ENCODE measurements at places on chromosomes 7 and 10.

GRCh38 chr10:30828680-30829079, 199.1 kb upstream of the LYZL2 start:
- DNase-seq = no peak

GRCh38 chr7:43021431-43021830, 89.3 kb downstream of the MRPL32 start:
- no peak for DNase-seq

DNA sequence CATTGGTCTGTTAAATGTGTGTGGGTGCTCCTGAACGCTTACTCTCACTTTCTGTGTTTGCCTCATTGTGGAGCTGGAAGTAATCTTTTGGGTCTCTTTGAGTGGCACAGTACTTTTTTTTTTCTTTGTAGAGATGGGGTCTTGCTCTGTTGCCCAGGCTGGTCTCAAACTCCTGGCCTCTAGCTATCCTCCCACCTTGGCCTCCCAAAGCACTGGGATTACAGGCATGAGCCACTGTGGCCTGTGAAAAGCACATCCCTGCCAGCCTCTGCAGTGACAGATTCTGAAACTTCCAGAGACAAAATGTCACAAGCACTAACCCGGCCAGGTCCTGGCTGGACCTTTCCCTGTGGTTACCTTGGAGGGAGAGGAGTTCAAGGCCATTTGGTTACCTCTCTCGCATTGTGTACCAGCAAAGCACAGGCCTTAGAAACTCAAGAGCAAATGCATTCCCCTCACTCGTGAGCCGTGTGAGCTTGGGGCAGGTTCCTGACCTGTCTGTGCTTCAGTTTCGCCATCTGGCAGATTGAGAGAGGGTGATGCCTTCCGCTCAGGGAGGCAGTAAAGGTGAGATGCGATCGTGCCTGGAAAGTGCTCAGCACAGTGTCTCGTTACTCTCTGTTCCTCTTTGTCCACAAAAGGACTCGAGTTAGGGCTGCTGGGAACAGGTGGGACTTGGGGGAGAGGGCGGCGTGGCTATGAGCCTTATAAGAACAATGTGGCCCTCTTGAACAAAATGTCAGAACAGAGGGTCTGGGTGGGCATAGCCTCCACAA, 72.6 kb upstream of the SEPHS1 start:
- DNase-seq = no peak

GRCh38 chr10:49700997-49701396, 21.5 kb downstream of the C10orf53 start:
- no peak for DNase-seq

DNA sequence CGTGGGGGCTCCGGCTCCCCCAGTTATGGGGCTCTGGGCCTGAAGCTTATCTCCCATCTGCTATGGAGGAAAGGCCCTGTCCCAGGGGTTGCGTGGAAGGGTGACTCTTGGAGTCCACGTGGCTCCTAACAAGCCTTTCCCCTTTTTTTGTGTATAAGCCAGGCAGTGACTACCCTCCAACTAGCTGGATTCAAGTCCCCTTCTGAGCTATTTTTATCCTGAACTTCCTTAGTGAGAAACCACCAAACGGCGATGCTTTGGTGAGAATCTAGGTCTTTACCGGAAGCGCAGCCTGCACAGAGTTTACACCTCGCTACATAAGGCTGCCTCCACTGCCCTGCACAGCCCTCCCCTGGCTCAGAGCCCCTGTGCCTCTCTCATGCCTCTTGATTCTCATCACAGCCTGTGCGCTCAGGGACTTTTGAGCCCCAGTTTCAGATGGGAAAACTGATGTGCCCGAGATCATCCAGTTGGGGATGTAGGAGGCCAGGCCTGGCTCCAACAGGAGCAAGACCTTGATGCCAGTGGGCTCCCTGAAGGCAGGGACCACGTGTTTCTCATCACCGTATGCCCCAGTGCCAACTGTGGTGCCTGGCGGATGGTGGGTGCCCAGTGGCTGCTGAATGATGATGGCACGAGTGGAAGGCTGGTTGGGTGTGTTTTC, 102.3 kb upstream of the PPIF start:
- DNase-seq = no peak

DNA sequence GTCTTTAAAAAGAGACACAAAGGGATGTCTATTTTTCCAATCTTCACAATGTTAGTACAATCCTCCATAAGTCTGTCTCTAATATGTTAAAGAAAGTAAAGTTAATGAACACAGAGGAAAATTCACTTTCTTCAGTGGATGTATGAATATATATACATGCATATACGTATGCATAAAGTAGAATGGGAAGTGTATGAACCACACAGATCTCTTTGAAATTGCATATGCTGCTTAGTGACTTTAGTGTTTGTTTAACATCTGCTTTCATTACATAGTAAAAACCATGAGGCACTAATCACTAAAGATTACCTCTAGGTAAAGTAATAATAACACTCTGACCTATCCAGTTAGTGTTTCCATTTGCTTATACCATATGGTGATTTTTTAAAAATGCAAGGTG, 451.2 kb downstream of the SEMA3D start:
- DNase-seq = no peak

DNA sequence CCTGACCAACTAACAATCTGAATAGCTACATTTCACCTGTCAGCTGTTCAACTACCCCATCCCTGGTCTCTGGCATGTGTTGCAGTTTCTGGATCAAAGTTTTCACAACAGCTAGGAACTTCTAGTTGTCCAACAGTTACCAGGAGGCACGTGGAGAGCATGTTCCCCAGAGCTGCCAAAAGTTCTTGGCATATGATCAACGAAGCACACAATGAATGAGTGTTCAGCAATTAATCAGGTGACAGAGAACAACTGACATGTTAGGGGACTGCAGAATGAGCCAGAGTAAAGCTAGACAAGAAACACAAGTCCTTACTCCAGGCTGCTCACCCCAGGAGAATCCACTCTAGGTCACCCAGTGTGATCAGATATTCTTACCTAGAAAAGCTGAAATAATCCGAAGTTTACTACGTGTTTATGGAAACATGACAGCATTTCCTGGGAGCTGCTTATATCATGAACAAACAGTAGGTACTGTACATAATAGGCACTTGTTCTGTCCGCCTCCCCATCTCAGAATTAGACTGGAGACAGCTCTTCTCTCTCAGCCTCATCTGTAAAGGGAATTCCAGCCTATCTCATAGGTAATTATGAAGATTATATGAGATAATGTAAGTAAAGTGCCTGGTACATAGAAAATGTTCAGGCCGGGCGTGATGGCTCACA, 50.6 kb downstream of the ZNF438 start:
- DNase-seq = no peak

- DNase-seq = no peak
Measured at GRCh38 chr7:29145553-29146056, 732 bp downstream of the CPVL start.

- DNase-seq = no peak
Measured at GRCh38 chr7:150413640-150414081, 34.5 kb downstream of the ZNF775 start.

GRCh38 chr7:121916211-121916610, 43.2 kb downstream of the PTPRZ1 start:
- no peak for DNase-seq

- DNase-seq = no peak
Measured at GRCh38 chr10:128377988-128378387, 251.8 kb upstream of the MKI67 start.

DNA sequence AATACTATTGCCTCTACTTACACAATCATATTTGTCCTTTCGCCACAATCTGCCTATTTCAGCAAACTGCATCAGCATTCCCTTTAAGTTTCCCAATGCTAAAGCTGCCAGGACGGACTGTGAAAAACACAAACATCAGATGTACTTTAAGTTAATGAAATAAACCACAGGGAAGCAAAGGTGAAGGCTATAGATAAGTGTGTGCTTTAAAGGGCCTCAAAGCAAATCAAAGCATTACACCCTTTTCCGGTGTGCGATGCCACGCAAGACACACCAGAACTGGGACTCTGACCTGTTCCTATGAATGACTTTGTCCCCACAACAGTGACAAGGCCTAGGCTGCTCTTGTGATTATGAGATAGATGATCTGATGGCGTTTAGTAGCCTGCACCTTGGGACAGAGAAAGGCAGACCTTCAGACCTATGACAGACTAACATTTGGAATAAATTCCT, 23.4 kb downstream of the SLC26A3 start:
- DNase-seq = no peak

- DNase-seq = peak; percentile 43
Measured at GRCh38 chr7:142776206-142776844, 5.6 kb downstream of the PRSS2 start.

- peak; percentile 2 for DNase-seq
Measured at GRCh38 chr10:109823196-109823595, 100.1 kb downstream of the XPNPEP1 start.

- DNase-seq = no peak
Measured at GRCh38 chr7:54189330-54189729, 352.8 kb upstream of the VSTM2A start.

- DNase-seq = no peak
Measured at GRCh38 chr7:2800931-2801688, 43.0 kb downstream of the GNA12 start.

All from HS-5 (cell line).